ENCODE measurements at places on chromosomes 13 and 19.

GRCh38 chr19:1613146-1613545, 7.9 kb upstream of the UQCR11 start:
- no peak for DNase-seq

- DNase-seq: no peak
These were observed 14.4 kb downstream of the EPS15L1 start for GRCh38 chr19:16457195-16457953.

DNA sequence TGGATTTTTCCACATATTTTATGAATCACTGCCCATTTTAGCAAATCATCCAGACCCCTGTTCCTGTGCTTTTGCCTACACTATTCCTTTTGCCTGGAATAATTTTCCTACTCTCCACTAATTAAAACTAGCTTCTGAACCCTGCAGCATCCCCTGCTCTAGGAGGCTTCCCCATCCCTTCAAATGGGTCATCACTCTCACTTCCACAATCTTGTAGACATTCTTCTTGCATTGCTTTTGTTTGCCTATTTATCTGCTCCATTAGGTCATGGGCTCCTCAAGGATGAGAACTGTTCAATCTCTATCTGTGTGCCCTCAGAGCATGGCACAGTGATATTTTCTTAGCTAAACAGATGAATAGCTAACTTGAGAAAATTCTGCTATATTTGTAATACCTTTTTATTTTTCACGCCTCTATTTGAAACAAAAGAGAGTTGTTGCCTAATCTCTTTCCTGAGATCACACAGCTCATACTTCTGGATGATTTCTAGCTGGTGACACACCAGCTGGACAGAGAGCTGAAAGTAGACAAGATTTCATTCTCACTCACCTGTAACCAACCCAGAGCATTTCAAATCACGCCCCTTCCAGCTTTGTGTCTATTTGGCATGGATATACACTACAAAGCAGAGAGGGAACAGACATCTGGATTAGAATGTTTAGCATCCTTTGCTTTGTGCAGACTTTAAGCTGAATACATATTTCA, 466.0 kb downstream of the FOXO1 start:
- DNase-seq: no peak

GRCh38 chr19:30882411-30883005, 466.7 kb downstream of the TSHZ3 start:
- no peak for DNase-seq

GRCh38 chr19:48524732-48525131, 13.1 kb upstream of the LMTK3 start:
- DNase-seq: no peak

DNA sequence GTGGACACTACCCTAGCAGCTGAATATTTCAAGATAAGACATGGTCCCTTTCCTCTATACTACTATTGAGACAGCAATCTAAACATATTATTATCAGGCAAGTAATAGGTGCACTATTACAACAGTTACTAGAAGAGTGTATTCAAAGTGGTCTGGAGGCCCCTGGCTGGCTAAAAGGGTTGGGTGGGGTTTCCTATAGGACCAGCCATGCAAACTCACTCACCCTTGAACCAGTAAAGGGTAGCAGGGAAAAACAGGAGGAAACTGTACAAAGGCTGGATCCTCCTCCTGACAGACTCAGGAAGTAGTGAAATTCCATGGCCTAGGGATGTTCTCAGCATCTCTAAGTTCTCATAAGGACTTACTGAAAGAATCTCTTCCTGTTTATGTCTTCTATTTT, 7.7 kb downstream of the SMAD9 start:
- no peak for DNase-seq

- no peak for DNase-seq
These were observed 4.8 kb downstream of the STK24 start for GRCh38 chr13:98571955-98572662.

GRCh38 chr19:35432911-35433310, 15.1 kb upstream of the FFAR2 start:
- DNase-seq: no peak

DNA sequence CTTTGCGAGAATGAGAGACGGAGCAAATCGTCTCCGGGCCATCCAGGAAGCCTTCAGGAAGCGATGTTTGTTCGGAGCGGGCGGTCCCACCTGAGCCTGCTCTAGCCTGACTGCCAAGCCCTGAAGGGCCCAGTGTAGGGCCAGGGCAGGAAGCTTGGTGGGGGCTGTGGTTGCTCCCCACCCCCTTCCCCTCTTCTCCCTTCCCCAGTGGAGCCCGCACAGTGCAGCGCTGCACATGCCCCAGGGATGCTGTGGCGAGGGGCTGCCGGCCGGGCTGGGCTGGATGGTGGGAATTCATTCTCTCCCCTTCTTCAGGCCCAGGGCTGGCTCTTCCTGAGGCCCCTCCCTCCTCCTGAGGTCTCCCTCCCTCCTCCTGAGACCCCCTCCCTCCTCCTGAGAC, 7.1 kb upstream of the GRTP1 start:
- DNase-seq: no peak
